ENCODE measurements at places on chromosomes 3 and 15.

DNA sequence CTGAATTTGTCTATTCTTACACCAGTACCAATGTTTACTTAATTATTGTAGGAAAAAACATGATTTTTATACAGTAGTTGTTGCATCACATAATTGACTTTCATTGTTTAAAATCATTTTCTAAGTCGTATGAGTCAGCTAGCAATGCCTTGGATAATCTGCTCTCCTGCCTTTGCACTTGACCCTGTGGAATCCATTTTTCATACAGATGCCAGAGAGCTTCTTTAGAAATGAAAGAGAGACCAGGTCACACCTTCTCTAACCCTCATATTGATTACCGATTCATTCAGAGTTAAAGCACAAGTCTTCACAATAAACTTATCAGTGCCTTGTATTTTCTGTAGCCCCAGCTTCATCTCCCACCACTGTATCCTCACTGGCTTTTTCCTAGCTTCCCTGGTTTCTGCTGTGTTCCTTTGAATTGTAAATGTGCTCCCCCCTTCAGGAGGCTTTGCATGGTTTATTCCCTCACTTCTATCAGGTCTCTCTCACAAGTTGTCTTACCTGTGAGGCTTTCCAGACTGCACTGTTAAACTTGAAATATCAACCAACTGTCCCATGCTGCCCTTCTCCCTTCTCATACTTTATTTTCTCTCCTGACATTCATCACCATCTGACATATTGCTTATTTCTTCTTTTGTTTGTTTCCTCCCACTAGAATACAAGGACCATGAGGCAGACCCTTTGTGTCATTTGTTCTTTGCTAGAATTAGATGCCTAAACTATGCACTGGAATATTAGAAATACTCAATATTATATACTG lies 662.0 kb upstream of the GBE1 start:
- no peak for DNase-seq

GRCh38 chr3:13045241-13045903 lies 27.9 kb downstream of the IQSEC1 start:
- no peak for DNase-seq

GRCh38 chr3:184307915-184308314 lies 6.5 kb upstream of the EIF4G1 start:
- no peak for DNase-seq

- DNase-seq = no peak
These were observed 36.4 kb downstream of the FAM3D start for GRCh38 chr3:58630076-58630709.

GRCh38 chr3:138974462-138974861 lies 27.4 kb downstream of the FOXL2NB start:
- no peak for DNase-seq

DNA sequence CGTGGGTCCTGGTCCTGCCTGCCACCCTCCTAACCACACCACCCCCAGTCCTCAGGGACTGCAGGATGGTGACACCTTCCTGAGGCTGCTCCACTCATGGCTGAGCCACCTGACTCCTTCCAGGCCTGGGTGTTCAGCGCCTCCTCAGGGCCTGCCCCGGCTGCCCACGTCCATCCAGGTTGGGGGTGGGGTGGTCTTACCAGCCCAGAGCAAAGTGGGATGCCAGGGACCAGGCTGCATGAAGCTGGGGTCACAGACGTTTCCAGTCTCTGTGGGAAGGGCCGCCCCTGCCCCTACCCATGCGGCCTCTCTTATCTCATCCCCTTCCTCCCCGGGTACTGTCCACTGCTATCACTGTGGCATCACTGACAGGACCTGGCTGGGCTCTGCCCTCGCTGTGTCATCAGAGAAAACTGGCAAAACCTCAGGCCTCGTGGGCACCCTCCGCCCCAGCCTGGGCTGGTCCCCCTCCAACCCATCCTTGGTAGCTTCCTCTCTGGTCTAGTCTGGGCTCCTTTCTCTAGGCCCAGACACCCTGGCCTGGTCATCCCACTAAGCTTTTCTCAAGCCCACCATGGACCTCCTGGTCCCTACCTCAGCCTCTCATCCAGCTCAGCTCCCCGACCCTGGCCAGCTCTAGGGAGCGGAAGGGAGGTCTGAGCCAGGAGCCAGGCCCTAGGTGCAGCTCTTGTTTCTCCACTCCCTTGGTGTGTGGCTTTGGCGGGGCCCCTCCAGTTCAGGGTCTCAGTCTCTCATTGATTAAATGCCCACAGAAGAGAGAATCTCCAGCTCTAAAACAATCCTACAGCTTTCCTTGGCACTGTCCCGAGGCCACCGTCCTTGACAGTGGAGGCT lies 32.9 kb downstream of the WNT7A start:
- DNase-seq = no peak

Data from NCI-H1048 (cell line).